Stimulated activated memory B cell treated with anti-CD40 and anti-IgM and Interleukin-4, amounts not matched to agents 10 μg/mL and 1 μg/mL and 100 μg/mL, for 72 hours (primary cell): ENCODE measurements at places on chromosomes 5 and 9.

DNA sequence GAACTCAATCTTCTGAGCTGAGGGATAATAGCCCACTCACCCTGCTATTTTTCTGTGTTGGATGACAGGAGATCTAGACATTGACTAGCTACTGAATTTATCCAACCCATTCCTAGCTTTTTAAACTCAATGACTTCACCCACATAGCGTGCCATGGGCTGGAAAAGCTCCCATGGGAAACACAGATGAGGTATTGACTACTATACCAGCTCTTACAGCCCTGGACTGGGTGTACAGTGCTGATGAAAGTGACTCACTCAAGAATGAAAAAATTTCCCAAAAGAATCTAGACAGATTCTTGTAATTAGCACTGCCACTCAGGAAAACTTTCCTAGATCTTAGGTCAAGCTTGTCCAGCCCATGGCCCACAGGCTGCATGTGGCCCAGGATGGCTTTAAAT is 72.7 kb upstream of the NREP start:
- ATAC-seq = no peak

DNA sequence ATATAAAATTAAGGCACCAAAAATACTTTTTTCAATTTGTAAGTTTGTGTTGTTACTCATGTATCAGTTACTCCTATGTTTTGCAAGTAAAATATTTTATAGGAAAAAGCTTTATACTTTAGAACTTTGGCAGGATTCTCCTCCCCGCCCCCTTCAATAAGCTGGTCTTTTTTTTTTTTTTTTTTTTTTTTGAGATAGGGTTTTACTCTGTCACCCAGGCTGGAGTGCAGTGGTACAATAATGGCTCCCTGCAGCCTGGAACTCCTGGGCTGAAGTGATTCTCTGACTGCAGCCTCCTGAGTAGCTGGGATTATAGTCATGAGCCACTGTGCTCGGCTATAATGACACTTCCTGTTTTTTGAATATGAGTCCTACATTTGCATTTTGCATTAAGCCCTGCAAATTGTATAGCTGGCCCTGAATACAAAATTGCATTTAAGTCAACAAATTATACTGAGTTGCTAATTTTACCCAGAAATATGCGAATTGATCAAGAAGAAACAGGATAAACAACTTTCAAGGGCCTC is 192.9 kb downstream of the PIK3R1 start:
- no peak for ATAC-seq

GRCh38 chr5:32017692-32018367 is 156.3 kb downstream of the GOLPH3 start:
- ATAC-seq = no peak

DNA sequence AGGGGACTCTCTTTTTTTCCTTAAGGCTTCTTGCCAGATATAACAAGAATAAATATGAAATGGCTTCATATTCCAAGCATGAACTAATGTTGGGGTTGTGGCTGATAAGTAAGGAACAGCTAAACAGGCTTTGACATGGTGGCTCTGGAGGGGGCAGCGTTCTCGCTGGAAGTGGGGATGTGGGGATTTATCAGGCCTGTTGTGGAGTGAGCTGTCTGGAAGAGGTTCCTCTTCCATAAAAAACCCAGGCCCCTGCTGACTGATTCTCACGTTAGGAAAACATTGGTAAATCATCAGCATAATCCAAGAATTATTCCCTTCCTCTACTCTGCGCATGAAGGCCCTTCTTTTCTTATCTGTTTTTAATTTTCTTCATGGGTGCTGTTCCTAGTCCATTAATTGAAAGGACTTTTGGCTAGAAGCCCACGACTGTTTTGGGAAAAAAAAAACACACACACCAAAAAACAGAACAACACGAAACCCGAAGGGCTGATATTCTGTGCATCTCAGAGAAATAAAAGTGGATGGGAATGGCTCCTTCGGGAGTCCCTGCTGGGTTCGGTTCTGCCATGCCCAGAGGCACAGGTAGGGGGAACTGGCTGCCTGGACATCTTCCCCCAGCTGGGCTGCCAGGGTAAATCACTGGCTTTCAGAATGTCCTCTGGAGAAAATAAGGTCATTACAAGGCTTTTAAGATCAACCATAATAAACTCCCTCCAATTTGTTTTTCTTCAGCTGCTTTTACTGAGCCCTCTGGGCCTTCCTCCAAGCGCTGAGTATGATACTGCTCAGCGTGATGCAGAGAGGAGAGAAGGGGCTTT is 297.0 kb downstream of the SLIT3 start:
- no peak for ATAC-seq

DNA sequence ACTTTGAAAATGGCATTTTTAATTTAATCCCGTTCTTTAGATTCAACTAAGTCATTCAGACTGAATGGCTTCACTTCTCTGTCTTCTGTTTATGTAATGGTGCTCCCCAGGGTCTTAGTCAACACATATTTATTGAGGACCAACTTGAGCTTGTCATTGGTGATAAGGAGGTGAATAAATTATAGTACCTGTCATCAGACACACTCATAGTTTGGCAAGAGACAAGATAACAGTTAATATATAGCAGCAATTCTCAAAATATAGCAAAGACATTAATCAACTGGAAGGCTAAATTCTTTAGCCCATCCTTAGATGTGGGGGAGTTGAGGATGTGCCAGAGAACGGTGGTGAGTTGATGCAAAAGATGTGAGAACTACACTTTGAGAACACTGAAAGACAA is 78.4 kb downstream of the MACIR start:
- ATAC-seq = no peak

DNA sequence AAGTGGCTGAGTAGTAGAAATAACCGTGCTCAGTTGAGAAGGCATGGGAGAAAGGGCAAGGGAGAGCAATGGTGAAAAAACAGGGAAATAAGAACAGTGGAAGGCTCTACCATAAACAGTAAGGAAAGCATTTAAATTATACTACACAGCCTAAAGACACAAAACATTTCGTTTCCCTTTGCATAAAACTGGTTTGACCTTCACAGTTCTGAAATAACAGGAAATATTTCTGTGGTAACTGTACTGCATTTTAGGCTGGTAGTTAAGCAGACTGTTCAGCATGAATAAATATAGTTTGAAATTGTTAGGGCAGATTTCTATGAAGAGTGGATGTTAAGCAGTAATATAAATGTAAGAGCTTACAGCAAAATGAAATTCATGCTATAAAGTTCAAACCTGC is 147.5 kb downstream of the CSNK1G3 start:
- ATAC-seq = peak; percentile 47

DNA sequence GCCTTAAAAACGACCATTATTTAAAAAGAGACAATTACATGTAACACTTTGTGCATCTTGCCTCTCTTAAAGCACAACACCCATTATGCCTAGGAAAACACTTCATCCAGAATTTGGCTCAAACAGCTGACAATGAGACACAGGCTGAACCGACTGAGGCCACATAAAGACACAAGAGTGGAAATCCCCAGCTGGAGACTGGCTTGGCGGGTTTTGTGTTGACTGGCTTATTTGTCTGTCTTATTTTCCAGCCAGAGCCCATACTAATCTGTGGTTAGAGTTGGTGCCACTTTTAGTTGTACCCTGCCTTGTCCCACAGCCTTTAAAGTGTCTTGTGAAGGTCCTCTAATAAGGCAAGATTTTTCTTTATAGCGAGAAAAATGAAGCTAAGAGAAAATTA is 21.2 kb downstream of the TRIM14 start:
- ATAC-seq = no peak
